ENCODE measurements at places on chromosomes 16 and 17.
A peak's percentile ranks its signal among the peaks of the same experiment; 100 is the strongest.

DNA sequence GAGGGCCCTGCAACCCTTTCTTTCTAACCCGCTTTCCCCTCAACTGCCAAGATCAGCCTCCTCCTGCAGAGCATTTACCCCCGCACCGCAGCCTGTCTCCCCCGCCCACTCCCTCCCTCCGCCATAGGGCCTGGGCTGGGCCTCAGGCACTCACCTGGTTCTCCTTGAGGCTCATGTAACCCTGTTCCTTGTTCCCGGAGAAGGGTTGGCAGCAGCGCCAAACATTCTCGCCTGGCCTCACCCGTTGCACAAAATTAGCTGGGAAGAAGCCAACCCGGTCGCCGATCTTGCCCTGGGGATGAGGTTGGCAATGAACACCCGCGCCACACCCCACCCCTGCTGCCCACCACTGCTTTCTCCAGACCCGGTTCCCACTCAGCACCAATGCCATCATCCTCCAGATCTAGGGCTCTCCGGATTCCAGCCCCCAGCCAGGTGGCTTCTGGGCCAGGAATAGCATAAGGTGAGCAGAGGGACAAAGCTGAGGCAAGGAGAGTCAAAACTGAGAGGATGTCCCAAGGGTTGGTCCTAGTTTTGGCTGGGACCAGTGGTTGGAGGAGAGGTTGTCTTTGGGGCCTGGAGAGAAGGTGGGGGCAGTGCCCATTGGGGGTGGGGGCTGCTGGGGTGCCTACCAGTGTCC, 12.8 kb downstream of the STAC2 start:
- peak; percentile 50 for DNase-seq

GRCh38 chr17:20611309-20611708, 31.8 kb downstream of the CDRT15L2 start:
- no peak for DNase-seq

DNA sequence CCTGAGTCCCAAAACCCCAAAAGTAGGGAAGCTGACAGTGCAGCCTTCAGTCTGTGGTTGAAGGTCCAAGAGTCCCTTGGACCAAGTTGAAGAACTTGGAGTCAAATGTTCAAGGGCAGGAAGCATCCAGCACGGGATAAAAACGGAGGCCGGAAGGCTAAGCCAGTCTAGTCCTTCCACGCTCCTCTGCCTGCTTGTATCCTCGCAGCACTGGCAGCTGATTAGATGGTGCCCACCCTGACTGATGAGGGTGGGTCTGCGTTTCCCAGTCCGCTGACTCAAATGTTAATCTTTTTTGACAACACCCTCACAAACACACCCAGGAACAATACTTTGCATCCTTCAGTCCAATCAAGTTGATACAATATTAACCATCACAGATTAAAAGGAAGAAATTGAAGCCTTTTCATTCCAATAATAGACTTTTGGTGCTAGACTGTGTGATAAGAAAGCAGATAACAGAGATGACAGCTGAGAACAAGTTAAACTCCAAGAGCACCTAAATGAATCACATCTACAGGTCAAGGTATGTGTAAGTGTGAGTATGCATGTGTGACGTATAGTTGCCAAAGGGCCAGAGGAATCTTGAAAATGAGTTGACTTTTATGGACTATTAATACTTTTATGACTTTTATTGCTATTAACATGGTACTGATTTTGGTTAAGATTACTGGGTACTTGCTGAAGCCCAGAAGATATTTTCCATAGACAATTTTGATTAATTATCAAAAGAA, 933.5 kb upstream of the SOX9 start:
- no peak for DNase-seq

- DNase-seq, result no peak
Measured at GRCh38 chr17:8022360-8023003, 16.4 kb upstream of the ALOX15B start.

DNA sequence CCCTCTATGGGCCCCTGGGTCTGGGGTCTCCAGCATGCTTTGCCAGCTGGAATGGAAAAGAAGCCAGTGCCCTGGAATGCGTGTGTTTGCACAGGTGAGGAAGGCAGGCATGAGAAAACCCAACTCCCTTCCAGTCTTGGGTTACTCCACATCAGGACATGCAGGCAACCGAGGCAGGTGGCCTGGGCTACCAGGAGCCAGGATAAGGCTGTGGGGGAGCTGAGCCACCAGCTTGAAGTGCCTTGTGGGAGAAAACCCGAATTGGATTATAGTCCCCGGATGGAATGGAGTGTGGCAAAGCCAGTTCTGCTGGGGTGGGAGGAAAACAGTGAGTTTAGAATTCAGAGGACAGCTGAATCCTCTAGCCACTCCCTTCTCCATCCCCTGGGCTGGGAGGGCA, 7.2 kb downstream of the SRCIN1 start:
- DNase-seq, result peak; percentile 92

DNA sequence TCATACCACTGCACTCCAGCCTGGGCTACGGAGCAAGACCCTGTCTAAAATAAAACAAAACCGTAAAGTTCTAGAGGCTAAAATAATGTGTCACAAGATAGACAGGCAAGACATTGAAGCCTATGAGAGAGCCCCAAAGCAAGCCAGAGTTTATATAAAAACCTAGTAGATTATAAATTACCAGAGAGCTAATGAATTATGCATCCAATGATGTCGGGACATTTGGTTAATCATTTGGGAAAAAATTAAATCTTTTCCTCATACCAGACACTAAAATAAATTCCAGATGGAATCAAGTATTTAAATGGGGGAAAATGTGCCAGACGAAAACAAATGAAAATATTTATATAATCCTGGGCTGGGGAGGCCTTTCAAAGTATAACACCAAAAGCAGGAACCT, 24.2 kb downstream of the CCDC40 start:
- no peak for DNase-seq

DNA sequence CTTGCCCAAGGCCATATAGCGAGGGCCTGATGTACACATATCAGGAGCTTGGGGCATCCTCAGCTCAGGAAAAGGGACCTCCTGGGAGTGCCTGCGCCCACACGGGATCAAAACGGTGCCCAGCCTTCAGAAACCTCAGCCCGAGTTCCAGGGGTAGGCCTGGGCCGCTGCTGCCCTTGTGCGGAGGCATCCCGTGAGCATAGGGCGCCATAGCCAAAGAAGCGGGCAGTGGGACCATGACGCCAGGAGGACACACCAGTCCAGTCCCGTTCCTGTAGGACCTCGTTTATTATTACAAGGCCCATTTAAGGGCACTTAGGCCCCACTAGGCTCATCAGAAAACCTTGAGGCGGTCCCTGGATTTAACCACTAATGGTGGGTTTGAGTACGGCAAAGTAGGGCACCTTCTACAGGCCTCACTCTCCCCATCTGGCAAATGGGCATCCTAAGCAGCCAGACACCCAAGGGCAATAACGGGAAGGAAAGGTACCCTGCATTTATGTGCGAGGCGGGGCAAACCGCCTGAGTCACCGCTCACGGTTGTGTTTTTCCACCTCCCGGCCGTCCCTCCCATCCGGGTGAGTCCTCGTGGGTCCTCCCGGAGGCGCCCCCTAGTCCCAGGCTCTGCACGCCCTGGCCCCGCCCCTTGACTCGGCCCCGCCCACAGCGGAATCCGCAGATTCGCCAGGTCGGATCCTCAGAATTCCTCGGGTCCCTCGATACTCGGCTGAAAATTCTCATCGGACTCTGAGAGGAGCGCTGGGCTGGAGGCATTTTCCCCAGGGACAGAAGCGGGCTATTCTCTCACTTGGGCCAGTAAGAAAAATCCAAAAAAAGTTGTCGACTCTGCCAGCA, 726 bp upstream of the SETD1A start:
- peak; percentile 61 for DNase-seq

DNA sequence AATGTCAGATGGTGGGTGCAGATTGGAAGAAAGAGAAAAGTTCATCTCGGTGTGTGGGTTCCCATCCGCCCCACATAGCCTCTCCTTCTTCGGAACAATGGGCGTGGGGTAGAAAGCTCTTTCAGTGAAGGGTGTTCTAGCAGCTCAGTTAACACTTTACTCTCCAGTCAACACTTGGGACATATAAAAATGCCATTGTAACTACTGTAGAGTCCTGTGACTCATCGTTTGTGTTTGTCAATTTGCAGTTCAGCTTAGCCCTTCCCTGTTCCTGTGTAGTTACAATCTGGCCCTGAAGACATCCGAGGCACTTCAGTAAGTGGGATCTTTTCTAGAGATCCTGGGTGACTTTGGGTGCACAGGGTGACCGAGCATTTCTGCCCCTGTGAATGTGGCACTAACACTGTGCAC, 11.5 kb upstream of the CLEC18C start:
- DNase-seq, result no peak

DNA sequence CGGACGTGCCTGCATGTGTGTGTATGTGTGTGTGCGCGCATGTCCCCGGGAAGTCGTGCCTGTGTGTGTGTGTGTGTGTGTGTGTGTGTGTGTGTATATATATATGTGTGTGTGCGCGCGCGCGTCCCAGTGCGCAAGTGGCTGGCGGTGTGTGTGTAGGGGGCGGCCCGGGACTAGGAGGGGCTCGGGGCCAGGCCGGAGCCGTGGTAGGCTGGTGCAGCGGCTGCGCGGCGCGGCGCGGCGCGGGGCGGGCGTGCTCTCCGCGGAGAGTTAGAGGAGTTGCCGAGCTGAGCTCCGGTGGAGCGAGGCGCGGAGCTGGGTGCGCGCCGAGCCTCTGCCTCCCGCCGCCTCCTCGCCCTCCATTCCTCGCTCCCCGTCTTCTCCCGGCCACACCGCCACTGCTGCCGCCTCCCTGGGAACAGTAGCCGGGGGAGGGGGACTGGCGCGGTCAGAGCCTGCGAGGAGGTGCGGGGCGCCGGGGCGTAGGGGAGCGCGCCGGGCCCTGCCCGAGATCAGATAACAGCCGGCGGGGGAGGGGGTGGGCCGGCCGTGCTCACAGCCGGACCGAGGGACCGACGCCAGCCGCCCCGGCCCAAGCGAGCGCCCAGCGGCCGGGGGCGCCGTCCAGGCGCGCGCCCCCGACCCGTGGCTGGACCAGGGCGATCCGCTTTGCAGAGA, at the start of gene KCNJ12:
TSS of gene KCNJ12 (plus strand) at position 277 of the 678 bp plus-strand sequence. CDS start 38,986 bp downstream, outside the sequence.
- no peak for DNase-seq

DNA sequence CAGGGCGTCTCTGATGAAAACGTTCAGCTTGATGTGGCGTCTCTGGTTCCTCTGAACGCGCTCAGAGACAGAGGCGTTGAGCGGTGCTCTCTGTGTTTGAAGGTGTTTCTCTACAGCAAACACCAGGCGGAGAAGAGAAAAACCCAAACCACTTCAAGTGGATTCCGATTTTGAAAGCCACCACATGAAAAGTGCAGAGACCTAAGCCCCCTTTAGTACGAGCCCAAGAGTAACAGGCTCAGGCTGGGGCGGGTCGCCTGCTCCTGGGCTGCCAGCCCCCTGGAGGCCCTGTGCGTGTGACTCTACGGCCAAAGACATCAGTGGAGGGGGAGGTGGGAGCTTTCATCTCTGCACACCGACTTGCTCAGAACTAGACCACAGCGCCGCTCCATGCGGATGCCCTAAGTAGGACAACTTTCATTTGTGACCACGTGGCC, 328.4 kb downstream of the MAF start:
- no peak for DNase-seq

GRCh38 chr16:14109782-14110727, 38.9 kb downstream of the MRTFB start:
- no peak for DNase-seq

- DNase-seq, result no peak
Measured at GRCh38 chr16:49750341-49751000, 105.4 kb downstream of the ZNF423 start.

DNA sequence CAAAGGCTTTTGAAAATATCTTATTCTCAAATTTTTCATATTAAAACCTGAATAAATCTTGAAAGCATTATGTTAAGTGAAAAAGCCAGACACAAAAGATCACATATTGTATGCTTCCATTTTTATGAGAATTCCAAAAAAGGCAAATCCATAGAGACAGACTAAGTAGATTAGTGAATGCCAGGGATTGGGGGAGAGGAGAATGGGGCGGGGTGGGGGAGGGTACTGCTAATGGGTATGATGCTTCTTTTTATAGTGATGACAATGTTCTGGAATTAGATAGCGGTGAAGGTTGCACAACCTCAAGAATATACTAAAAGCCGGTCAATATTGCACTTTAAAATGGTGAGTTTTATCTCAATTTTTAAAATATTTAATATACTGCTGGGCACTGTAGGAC, 44.0 kb downstream of the XPO6 start:
- no peak for DNase-seq

GRCh38 chr16:89642574-89642973, 14.9 kb downstream of the CHMP1A start:
- no peak for DNase-seq

GRCh38 chr17:34556931-34557330, 22.5 kb upstream of the TMEM132E start:
- DNase-seq, result no peak

DNA sequence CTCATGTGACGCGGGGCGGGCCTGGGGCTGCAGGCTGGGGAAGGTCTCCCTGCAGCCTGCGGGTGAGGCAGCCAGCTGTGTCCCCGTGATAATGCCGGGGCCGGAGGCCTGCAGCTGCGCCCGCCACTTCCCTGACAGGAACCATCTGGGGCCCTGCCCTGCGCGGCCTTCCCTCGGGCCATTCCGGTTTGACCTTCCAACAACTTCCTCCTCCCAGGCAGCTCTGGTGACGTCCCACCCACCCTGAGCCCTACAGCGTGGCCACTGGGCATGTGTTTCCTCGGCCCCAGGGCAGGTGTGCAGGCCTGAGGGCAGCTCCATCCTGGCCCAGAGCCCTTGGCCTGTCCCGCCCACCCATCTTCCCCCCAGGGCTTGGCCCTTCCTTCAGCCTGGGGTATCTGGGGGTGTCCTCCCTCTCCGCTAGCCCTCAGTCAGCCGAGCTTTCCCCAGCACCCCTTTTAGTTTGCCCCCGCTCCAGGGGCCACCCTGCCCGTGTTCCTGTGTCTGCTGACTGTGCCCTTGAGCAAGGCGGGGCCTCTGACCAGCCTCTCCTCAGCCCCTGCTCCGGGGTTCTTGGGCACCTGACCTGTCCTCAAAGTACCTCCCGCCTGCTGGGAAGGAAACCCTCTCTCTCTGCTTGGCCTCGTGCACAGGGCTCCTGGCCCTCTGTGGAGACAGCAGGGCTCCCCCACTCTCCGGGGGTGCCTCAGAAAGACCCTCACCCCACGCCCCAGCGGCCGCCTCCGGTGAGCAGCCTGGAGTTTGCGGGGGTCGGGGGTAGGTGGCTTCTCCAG, at the start of gene CBFA2T3:
TSS of gene CBFA2T3 (minus strand) at position 190 of the 794 bp plus-strand sequence. CDS start 400 bp downstream, outside the sequence.
- no peak for DNase-seq

DNA sequence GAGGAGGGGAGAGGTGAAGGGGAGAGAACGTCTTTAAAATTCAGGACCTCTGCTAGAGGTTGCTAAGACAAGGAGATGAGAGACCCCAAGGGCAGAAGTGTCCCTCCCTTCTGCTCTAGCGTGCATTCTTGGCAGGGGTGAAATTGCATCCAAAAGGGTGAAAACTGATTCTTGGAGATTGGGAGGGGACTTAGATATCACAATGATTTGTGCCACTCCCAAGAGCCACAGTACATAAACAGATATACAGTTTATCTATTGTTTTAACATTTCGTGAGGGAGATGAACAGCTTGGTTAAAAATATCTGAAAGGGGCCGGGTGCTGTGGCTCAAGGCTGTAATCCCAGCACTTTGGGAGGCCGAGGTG, 12.8 kb downstream of the CAVIN1 start:
- no peak for DNase-seq

- no peak for DNase-seq
Measured at GRCh38 chr17:8935191-8935590, 30.3 kb downstream of the PIK3R5 start.

Data from NCI-H2029 (cell line).